ENCODE measurements at places on chromosomes 7 and 10. TPM values are rescaled to one million over a fixed set of nuclear protein-coding genes. Genes with fewer than 3 reads are reported as not detected.

The GNAI1 gene
- 53.7 TPM for total RNA-seq

GRCh38 chr10:45199205-45199740, 116.1 kb downstream of the OR13A1 start:
- no peak for DNase-seq

DNA sequence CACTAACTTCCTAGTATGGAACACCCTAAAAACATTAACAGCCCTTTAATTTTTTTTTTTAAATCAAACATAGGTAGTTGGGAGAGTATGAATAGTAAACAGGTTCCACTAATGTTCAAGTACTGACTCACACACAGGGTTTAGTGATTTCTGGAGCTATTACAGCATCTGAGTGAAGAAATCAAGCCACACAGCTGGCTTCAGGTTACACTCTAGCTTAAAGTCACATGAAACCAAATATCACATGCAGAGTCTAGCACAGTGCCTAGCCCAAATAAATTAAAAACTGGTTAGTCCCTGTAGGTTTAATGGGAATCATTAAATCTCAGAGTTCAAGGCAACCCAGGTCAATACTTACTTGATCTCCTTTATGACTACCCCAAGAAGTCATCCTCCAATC, 11.6 kb downstream of the PANK1 start:
- no peak for DNase-seq

- no peak for DNase-seq
These were observed 79.9 kb upstream of the SMIM30 start for GRCh38 chr7:113198226-113198625.

DNA sequence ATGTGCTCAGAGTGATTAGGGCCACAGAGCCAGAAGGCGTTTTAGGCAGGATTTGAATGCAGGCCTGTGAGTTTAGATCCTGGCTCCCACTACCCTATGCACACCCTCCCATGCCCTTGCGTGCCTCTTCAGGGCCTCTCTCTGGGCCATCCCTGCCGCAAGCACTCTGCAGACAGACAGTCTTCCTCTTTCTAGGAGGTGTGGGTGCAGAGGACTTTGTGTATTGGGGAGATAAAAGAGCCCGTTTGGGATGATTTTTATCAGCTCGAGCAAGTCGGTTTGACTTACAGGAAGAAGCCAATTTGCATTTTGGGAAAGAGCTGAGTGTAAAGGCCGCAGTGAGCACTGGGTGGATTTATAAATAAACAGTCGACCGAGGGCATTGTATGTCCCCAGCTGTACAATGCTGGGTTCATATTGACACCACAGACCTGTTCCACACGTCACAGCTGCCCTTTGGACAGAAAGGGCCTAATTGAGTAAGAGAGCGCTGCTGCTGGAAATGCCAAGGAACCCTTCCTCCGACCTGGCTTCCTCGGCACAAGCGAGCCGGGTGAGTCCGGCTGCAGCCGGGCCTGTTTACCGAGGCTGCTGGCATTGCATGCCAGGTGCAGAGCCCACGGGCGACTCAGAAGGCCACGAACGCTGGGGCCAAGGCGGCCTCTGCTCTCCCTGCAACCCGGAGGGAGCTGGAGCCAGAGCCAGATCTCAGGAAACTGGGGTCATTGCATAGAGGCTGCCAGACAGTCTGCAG, 25.1 kb downstream of the ZMIZ1 start:
- peak; percentile 90 for DNase-seq

- DNase-seq, result no peak
These were observed 53.1 kb downstream of the OSBPL3 start for GRCh38 chr7:24926623-24927524.

GRCh38 chr7:99369767-99370391, 4.7 kb upstream of the ARPC1B start:
- DNase-seq, result no peak

- no peak for DNase-seq
These were observed 322.6 kb downstream of the DGKB start for GRCh38 chr7:14579971-14580370.

All from posterior vena cava (tissue), 2 donors.